Activated CD4-positive, alpha-beta T cell treated with anti-CD3 and anti-CD28 coated beads, Interleukin-2, amount 10 ng/mL, durations not matched to agents 7 days and 5 days (primary cell): ENCODE measurements at places on chromosomes 7 and 10. TPM values are rescaled to one million over a fixed set of nuclear protein-coding genes. Genes with fewer than 3 reads are reported as not detected.
A peak's percentile ranks its signal among the peaks of the same experiment; 100 is the strongest.

DNA sequence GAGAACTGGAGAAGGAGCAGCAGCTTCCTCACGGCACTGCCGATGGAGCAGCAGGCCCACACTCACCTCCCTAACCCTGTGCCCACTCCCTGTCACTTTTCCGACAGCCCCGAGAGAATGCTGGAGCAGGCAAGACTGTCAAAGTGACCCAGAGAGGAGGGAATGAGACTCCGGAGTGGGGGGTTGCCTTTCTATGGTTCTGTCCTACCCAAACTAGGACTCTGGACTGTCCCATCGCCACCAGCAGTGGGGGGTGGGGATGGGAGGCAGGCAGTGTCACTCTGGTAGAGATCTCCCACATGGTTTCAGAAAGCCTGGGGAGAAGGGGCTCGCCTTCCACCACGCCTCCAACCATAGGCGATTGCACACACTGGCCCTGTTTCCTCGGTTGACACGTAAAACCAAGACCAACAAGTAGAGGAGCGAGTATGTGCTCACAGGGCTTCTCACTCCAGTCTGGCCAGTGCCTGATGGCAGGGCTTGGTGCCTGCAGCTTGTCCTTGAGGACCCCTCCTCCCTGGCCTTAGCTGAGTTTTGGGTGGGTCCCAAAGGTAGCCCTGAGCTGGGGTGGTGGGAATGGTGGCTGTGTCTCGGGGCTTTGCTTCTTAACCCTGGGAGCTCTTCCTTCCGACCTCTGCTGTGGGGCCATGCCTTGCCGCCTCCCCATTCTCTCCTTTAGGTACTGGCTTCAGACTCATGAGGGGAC lies 148.5 kb downstream of the PTPN20 start:
- no peaks in the 10 kb centered on the region for H3K27me3 ChIP-seq
- H3K27ac ChIP-seq: no peak overlapping the region
- no peak overlapping the region for H3K4me3 ChIP-seq

Gene KAZALD1
- 0.55 TPM for total RNA-seq

Gene DENND2A
- not detected for total RNA-seq

Gene MKI67
- total RNA-seq: 345 TPM

GRCh38 chr10:25498645-25499044 lies 323.8 kb downstream of the GPR158 start:
- no peak overlapping the region for H3K4me3 ChIP-seq
- no peaks in the 10 kb centered on the region for H3K27me3 ChIP-seq
- no peak overlapping the region for H3K27ac ChIP-seq
- DNase-seq: no peak
- H3K4me1 ChIP-seq: no peaks in the 10 kb centered on the region
- H3K36me3 ChIP-seq: no peaks in the 10 kb centered on the region

GRCh38 chr10:36170943-36171501 lies 528.9 kb upstream of the FZD8 start:
- H3K4me3 ChIP-seq: no peak overlapping the region
- no peaks in the 10 kb centered on the region for H3K36me3 ChIP-seq
- no peak for DNase-seq
- no peak overlapping the region for H3K27ac ChIP-seq
- H3K4me1 ChIP-seq: no peaks in the 10 kb centered on the region
- H3K27me3 ChIP-seq: no peaks in the 10 kb centered on the region

DNA sequence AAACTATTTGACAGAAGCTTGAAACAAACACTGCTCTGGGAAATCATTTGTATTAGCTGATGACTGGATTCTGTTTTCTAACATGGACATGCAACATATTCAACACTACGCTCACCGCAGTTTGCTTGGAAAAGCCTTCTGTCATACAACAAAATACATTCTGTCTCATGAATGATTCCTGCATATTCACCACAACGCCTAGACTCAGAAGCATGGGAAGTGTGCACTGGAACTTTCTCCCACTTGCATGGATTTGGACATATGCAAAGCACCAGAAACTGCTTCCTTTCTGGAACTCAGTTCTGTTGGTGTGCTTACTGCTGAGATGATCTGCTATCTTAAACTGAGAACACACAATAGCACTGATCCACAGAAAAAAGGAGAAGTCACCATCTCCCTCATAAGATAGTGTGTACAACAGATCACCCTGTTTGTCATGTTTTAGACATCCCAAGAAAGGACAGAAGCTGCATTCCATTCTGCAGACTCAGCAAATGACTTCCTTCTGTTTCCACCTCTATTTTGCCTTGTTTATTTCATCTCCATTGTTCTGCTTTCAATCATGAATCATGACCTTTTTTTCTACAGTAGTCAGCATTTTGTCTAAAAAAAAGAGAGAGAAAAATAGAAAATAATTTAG lies 115.8 kb downstream of the HTR7 start:
- no peak overlapping the region for H3K4me3 ChIP-seq
- no peaks in the 10 kb centered on the region for H3K4me1 ChIP-seq
- H3K36me3 ChIP-seq: no peaks in the 10 kb centered on the region

DNA sequence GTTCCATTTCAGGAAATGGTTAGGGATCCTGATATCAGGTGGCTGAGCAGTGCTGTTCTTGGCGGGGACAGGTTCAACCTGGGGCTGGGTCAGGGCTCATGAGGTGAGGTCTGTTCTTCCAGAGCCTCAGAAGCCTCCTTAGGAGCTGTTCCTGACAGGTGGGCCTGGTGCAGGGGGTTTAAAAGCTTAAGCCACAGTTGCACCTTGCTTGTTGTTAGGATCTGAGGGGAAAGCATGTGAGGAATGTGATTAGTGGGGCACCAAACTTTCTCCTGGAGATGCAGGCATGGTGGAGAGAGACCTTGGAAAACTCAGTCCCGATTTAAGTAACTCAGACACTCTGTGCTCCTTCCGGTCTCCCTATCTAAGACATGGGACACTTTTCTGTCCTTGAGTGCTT lies 18.7 kb upstream of the CRHR2 start:
- H3K27me3 ChIP-seq: peaks cover 3% of the 10 kb centered on the region
- no peaks in the 10 kb centered on the region for H3K36me3 ChIP-seq
- peaks cover 23% of the 10 kb centered on the region for H3K4me1 ChIP-seq
- H3K4me3 ChIP-seq: no peak overlapping the region
- no peak overlapping the region for H3K27ac ChIP-seq

Gene GPR15LG
- total RNA-seq: not detected

DNA sequence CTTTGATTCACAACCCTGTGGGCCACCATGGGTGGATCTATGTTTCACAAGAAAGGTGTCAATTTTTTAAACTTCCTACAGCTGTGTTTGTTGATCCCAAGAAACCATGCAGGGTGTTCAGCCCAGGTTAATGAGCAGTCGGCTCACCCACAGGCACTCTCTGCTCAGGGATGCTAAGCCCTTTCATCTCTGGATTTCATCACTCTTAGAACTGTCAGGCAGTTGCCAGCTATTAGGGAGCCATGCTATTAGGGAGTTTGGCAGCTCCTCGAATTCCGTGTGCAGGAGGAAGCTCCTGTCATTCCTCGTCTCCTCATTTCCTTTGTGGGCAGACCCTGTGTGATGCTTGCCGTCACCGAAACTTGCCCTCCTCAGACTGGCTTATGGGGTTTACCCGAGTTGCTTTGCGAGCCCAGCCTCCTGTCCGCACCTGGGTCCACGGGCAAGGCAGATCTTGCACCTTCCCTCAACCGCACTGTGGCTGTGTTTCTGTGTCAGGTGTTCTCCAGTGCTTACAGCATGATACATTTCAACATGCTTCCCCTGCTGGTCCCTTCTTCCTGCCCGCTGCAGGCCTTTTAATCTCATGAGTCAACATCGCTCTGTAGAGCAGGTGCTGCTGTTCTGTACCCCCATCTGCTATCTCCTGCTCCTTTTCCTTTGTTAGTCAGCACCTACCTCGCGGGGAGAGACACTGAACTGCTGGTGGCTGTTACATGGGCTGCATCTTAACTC lies 509.8 kb downstream of the SUGCT start:
- peaks cover 2% of the 10 kb centered on the region for H3K27me3 ChIP-seq
- peak; percentile 15 for DNase-seq
- H3K4me1 ChIP-seq: peaks cover 9% of the 10 kb centered on the region
- H3K36me3 ChIP-seq: no peaks in the 10 kb centered on the region

DNA sequence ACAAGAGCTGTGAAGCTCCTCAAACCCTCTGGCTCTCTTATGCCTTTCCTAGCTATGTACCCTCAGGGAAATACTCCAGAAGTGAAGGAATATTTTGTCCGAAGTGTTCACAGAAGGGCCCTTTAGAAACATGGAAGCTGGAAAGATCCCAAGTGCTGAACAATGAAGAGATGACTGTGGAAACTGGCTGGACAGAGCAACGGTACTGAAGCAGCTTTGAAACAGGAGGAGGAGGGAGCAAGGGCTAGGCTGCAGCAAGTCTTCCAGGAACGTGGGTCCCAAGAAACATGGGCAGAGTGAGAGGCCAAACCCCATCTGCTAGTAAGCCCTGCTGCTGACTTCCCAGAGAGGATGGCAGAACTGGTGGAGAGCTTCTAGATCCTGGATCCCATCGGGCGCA lies 3.0 kb upstream of the PSAP start:
- peaks cover 4% of the 10 kb centered on the region for H3K36me3 ChIP-seq
- H3K4me3 ChIP-seq: no peak overlapping the region
- no peak for DNase-seq
- no peak overlapping the region for H3K27ac ChIP-seq

Gene TACC2
- not detected for total RNA-seq

Gene CRYGN
- total RNA-seq: 0.25 TPM

Gene MAP3K8
- 13.1 TPM for total RNA-seq

Gene BLNK
- not detected for total RNA-seq

GRCh38 chr7:5692112-5692844 lies 89.2 kb downstream of the RNF216 start:
- peaks cover 47% of the 10 kb centered on the region for H3K36me3 ChIP-seq
- no peak for DNase-seq

- H3K4me3 ChIP-seq: no peak overlapping the region
- no peak overlapping the region for H3K27ac ChIP-seq
- DNase-seq: no peak
Observed at GRCh38 chr7:2475678-2476015, 551 bp downstream of the GRIFIN start.

GRCh38 chr7:98913612-98914011 lies 35.3 kb downstream of the TRRAP start:
- no peak overlapping the region for H3K4me3 ChIP-seq
- peaks cover 55% of the 10 kb centered on the region for H3K36me3 ChIP-seq
- no peak overlapping the region for H3K27ac ChIP-seq
- DNase-seq: no peak
- H3K27me3 ChIP-seq: no peaks in the 10 kb centered on the region

- H3K4me3 ChIP-seq: peak overlapping the region; percentile 37
- peaks cover 8% of the 10 kb centered on the region for H3K36me3 ChIP-seq
- peaks cover 8% of the 10 kb centered on the region for H3K4me1 ChIP-seq
- H3K27ac ChIP-seq: peak overlapping the region; percentile 51
- no peak for DNase-seq
Observed at GRCh38 chr7:27172315-27172774, 1.8 kb downstream of the HOXA10 start.

- no peak for DNase-seq
- H3K4me1 ChIP-seq: peaks cover 50% of the 10 kb centered on the region
- no peaks in the 10 kb centered on the region for H3K27me3 ChIP-seq
- peaks cover 86% of the 10 kb centered on the region for H3K36me3 ChIP-seq
- no peak overlapping the region for H3K4me3 ChIP-seq
Observed at GRCh38 chr7:106874076-106874475, 9.0 kb downstream of the PIK3CG start.

DNA sequence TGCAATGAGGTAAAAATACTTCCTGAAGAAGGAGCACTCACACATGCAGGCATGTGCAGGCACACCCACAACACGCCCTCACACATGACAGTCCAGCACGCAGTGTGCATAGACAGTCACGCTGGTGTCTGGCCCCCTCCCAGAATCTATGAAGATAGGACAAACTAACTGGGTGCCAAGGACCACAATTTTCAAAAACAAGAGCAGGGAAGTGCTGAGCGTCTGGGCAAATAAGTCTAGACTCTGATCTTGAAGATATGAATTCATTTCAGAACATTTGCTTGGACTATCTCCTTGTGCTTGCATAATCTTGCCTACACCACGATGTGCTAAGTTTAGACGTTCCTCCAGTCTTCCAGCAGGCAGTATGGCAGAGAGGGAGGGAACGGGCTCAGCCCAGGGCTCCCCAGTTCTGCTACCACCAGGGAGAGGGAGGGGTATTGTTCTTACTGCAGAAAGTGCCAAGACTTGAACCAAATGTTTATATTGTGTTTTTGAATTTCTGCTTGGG lies 276.5 kb upstream of the KLF6 start:
- no peaks in the 10 kb centered on the region for H3K36me3 ChIP-seq
- H3K27ac ChIP-seq: no peak overlapping the region
- H3K27me3 ChIP-seq: no peaks in the 10 kb centered on the region
- no peak for DNase-seq
- H3K4me1 ChIP-seq: peaks cover 34% of the 10 kb centered on the region
- H3K4me3 ChIP-seq: no peak overlapping the region

DNA sequence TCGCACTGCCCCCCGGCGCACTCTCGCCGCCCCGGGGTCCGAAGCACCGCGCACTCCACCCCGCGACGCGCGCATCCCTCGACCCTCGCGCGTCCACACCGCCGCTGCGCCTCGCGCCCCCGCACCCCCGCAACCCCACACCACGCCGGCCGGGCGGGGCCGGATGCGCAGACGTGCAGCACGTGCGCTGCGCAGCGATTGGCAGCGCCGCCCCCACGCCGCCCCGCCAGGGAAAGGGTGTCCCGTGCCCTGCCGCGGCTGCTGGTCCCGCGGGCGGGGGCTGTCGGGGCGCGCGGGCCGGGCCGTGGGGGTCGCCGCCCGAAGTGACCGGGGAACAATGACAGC lies 53.7 kb upstream of the KDM7A start:
- no peaks in the 10 kb centered on the region for H3K27me3 ChIP-seq
- peak; percentile 81 for DNase-seq
- H3K36me3 ChIP-seq: peaks cover 2% of the 10 kb centered on the region
- peak overlapping the region; percentile 89 for H3K4me3 ChIP-seq

Gene CLDN15
- 24.3 TPM for total RNA-seq

DNA sequence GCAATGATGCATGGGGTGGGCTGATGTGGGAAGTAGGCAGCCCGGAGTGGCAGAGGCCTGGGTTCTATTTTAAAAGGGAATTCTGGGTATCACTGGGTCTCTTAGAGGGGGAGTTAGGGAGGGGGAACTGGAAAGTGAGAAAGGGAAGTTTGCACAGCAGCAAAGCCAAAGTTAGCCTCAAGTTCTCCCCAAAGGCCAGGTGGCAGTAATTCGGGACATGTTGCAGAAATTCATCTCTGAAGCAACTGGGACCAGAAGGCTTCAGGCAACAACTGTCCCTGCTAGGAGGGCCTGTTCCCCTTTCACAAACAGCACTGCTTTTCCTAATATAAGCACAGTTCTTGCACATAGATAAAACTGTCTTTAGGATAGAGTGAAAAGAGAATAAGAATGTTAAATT lies 67.4 kb downstream of the NOD1 start:
- H3K4me3 ChIP-seq: no peak overlapping the region
- no peak overlapping the region for H3K27ac ChIP-seq
- no peaks in the 10 kb centered on the region for H3K4me1 ChIP-seq
- DNase-seq: no peak
- H3K36me3 ChIP-seq: peaks cover 2% of the 10 kb centered on the region
- no peaks in the 10 kb centered on the region for H3K27me3 ChIP-seq

- no peaks in the 10 kb centered on the region for H3K27me3 ChIP-seq
- H3K27ac ChIP-seq: peak overlapping the region; percentile 73
- no peak overlapping the region for H3K4me3 ChIP-seq
Observed at GRCh38 chr10:103457176-103457712, 1.5 kb downstream of the CALHM1 start.

Gene ADAM22
- 0.96 TPM for total RNA-seq
